ENCODE measurements at places on chromosomes 7 and 10. TPM values are rescaled to one million over a fixed set of nuclear protein-coding genes. Genes with fewer than 3 reads are reported as not detected.

IGFBP1 gene
- total RNA-seq = not detected

IFIT1 gene
- 9.3 TPM for total RNA-seq

NRF1 gene
- total RNA-seq = 13.9 TPM

SAMD9 gene
- 20.3 TPM for total RNA-seq

SPDYE9 gene
- total RNA-seq = not detected

NEBL gene
- 14.7 TPM for total RNA-seq

SLC18A2 gene
- 0.67 TPM for total RNA-seq

GRID2IP gene
- total RNA-seq = 0.40 TPM

PON3 gene
- 5.5 TPM for total RNA-seq

MYO1G gene
- total RNA-seq = 14.9 TPM

AUTS2 gene
- total RNA-seq = 76.9 TPM

TUBAL3 gene
- 73.1 TPM for total RNA-seq

OR2A1 gene
- not detected for total RNA-seq

LIPJ gene
- not detected for total RNA-seq

CDK5 gene
- 12.4 TPM for total RNA-seq

OR6V1 gene
- total RNA-seq = not detected

CYP3A4 gene
- 16.5 TPM for total RNA-seq

ZNF282 gene
- total RNA-seq = 22.8 TPM

UNCX gene
- not detected for total RNA-seq

MYL10 gene
- not detected for total RNA-seq

ZPBP gene
- not detected for total RNA-seq

PNLIPRP1 gene
- total RNA-seq = not detected

FOXP2 gene
- 32.8 TPM for total RNA-seq

SPDYE6 gene
- not detected for total RNA-seq

OPALIN gene
- not detected for total RNA-seq

LHFPL3 gene
- not detected for total RNA-seq

USP54 gene
- total RNA-seq = 65.1 TPM

RNF32 gene
- 3.8 TPM for total RNA-seq

FBXL13 gene
- total RNA-seq = 1.3 TPM

ALOX5 gene
- 27.7 TPM for total RNA-seq

FAM221A gene
- 5.8 TPM for total RNA-seq

GJD4 gene
- not detected for total RNA-seq

PKD2L1 gene
- total RNA-seq = not detected

POT1 gene
- 11.0 TPM for total RNA-seq

MRC1 gene
- 8.1 TPM for total RNA-seq

SLIT1 gene
- total RNA-seq = not detected

RAB19 gene
- total RNA-seq = 7.4 TPM

SEMA3D gene
- 6.6 TPM for total RNA-seq

TMEM196 gene
- not detected for total RNA-seq

KEL gene
- total RNA-seq = not detected

MUC3A gene
- 436 TPM for total RNA-seq

Data from Peyer's patch (tissue), 4 donors.